Stimulated activated CD4-positive, alpha-beta T cell treated with anti-CD3 and anti-CD28 coated beads, Interleukin-1b, Interleukin-23, amount 100 ng/mL, for 24 hours (primary cell): ENCODE measurements at places on chromosomes 16 and 17.

DNA sequence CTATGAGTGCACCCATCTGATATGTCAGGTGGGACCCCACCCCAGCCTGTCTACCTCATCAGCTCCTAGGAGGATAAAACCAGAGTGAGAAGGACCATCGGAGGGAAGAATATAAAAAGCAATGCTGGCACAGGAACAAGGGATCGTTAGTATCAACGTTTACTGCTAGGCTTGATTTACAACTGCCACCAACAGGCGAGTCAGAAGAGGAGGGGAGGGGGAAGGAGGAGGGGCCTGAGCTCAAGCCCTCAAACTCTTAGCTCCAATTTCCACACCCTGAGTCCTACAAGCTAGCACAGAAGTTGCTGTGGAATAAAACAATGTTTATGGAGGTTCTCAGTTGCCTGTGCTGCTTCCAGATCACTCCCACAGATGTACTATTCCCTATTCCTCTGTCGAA is 234.5 kb downstream of the C16orf78 start:
- no peak for DNase-seq

DNA sequence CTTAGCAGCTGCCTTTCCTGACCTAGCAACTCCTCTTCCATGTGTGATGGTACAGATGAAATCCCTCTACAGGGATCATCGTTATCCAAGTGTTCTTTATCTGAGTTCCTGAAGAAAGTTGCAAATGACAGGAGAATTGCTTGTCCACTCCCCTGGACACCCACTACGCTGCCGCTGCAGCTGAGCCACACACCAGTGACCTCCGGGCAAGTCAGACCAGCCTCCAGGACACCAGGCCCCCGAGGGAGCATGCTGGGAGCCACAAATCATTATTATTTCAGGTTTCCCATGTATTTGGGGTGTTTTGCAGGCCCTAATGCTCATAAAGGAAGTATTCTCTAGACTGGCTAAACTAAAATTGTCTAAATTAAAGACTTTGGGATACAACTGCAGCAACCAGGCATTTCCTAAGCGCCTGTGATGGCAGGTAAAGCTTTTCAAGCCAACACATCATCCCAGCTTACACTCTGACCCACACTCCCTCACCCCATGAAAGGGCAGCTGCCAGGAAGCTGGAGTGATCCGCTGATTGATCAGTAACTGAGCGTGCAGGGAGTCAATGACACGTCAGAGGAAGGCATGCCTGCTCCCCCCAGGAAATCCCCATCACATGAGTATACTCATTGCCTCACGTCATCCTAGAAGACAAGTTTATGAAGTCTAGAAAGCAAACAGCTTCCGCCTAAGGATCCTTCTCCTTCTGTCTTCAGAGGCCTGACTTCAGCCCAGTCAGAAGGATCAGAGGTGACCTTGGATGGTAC is 14.4 kb downstream of the FA2H start:
- DNase-seq = no peak

- no peak for DNase-seq
Observed at GRCh38 chr16:79623824-79624223, 23.3 kb upstream of the MAF start.

- DNase-seq = no peak
Observed at GRCh38 chr16:53428681-53429080, 5.6 kb upstream of the RBL2 start.

- no peak for DNase-seq
Observed at GRCh38 chr16:16828913-16829398, 450.0 kb downstream of the NPIPA7 start.

DNA sequence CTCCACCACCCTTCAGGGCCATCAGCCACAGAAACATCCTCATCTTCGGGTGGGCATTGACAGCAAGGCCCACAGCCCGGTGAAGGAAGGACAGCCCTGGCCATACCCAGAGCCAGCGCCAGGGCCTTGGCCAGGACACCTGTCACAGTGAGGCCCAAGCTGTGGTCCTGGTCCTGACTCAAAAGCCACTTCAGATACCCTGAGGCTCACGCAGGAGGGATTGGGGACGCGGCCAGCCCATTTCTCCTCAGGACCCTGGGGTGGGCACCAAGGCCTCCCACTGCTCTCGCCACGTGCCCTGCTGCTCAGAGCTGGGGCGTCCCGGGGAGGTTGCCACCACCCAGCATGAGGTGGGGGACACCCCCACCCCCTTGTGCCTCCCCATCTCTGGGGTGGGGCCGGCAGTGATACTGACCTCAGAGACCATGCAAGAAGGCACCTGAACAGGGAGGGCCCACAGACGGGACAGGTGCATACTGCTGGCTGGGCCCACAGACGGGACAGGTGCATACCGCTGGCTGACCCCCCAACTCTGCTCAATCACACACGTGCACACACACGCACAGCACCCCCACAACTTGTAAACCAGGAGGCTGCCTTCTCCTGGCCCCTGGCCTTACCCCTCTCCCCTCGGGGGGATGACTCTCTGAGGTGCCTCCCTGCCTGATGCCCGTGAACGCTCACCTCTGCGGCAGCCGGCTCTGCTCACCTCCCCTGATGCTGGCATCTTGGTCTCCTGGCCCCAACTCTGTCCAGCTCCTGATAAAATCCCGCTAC is 14.2 kb downstream of the SLC7A5 start:
- no peak for DNase-seq

GRCh38 chr16:86771506-86772460 is 193.4 kb downstream of the FOXL1 start:
- DNase-seq = no peak

GRCh38 chr17:43114151-43114552 is 11.0 kb downstream of the BRCA1 start:
- no peak for DNase-seq

DNA sequence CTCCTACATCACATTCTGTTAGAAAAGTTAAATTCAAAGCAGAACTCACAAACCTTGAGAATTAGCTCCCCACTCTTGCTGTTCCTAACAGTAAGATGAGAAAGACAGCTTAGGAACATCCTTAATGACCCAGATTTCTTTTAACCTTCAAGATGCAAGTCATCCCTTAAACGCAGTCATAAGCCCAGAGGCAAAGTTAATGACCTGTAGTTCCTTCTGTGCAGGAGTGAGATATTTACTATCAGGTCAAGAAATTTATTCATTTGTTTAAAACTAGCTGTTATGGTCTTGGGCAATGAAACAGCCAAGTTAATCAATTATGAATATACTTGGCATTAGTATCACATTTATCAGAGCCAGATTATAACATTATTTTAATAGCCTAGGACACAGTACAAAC is 37.1 kb downstream of the NXPH3 start:
- DNase-seq = no peak

- no peak for DNase-seq
Observed at GRCh38 chr17:55324296-55324978, 59.7 kb downstream of the HLF start.

DNA sequence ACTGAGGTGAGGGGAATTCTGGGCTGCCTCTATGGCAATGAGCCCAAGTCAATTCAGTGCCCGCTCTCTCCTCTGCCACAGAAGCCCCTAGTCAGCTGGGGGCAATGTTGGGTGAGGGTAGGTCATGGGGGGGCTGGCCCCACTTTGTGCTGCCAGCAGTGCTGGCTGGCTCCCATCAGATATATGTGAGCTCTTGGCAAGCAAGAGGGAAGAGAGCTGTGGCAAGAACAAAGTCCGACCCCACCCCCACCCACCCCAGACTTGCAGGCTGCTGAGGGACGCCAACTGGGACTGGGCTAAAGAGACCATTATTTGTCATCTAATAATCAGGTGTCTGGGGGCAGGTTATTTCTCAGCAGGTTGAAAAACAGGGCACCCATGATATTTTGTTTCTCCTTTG is 89.4 kb downstream of the YPEL2 start:
- no peak for DNase-seq

- DNase-seq = no peak
Observed at GRCh38 chr17:14752011-14752410, 451.1 kb downstream of the HS3ST3B1 start.

- DNase-seq = no peak
Observed at GRCh38 chr17:63974594-63975192, 2.0 kb upstream of the SCN4A start.

GRCh38 chr17:65220732-65221131 is 83.6 kb downstream of the RGS9 start:
- DNase-seq = no peak

- no peak for DNase-seq
Observed at GRCh38 chr17:49447628-49448302, 33.1 kb upstream of the PHB1 start.

- DNase-seq = no peak
Observed at GRCh38 chr17:79722787-79723186, 8.0 kb upstream of the ENPP7 start.

- no peak for DNase-seq
Observed at GRCh38 chr17:40260528-40260927, 27.2 kb upstream of the CDC6 start.

DNA sequence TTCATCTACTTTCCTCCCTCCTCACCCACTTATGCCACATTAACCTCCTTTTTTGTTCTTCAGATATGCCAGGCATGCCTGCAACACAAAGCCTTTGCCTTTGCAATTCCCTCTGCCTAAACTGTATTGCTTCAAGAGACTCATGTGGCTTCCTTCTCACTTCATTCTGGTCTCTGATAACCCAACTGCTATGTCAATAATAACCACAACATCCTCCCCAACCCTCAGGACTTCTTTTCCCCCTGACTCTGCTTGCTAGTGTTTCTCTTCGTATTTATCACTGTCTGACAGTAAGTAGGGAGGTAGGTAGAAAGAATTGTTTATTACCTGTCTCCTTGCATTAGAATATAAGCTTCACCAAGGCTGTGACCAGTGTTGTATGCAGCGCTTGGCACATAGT is 22.4 kb downstream of the RBL2 start:
- DNase-seq = no peak
